ENCODE measurements at places on chromosomes 2 and 18.

- no peak for DNase-seq
Measured at GRCh38 chr2:183079139-183079775, 710 bp downstream of the DUSP19 start.

DNA sequence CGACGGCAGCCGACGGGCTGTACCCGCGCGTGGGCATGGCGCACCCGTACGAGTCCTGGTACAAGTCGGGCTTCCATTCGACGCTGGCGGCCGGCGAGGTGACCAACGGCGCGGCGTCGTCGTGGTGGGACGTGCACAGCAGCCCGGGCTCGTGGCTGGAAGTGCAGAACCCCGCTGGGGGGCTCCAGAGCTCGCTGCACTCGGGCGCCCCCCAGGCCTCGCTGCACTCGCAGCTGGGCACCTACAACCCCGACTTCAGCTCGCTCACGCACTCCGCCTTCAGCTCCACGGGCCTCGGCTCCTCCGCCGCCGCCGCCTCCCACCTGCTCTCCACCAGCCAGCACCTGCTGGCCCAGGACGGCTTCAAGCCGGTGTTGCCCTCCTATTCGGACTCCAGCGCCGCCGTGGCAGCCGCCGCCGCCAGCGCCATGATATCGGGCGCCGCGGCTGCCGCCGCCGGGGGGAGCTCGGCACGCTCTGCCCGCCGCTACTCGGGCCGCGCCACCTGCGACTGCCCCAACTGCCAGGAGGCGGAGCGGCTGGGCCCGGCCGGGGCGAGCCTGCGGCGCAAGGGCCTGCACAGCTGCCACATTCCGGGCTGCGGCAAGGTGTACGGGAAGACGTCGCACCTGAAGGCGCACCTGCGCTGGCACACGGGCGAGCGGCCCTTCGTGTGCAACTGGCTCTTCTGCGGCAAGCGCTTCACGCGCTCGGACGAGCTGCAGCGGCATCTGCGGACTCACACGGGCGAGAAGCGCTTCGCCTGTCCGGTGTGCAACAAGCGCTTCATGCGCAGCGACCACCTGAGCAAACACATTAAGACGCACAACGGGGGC, 2.0 kb downstream of the SP9 start:
- DNase-seq, result no peak

- no peak for DNase-seq
Measured at GRCh38 chr2:125562924-125563323, 1093.0 kb upstream of the GYPC start.

DNA sequence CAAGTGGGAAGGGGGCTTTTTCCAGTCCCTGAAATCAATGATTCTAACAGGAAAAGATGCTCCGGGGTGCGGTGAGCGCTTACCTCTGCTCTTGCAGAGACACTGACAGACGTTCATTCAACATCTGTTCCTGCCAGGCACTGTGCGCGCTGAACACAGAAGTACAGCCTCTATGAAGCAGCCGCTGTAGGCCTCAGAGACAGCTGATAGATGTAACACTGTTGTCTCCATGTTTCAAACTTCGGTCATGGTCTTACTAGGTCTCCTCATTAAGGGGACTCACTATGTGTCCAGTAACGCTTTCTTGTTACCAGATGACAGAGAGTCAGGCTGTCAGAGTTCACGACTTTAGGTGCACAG, 649 bp upstream of the CLIP4 start:
- DNase-seq, result no peak

GRCh38 chr2:155060896-155061295, 362.4 kb downstream of the KCNJ3 start:
- DNase-seq, result no peak

- DNase-seq, result no peak
Measured at GRCh38 chr18:2967820-2968219, 45.1 kb downstream of the LPIN2 start.

GRCh38 chr2:69097148-69097610, 84.2 kb downstream of the ANTXR1 start:
- no peak for DNase-seq

DNA sequence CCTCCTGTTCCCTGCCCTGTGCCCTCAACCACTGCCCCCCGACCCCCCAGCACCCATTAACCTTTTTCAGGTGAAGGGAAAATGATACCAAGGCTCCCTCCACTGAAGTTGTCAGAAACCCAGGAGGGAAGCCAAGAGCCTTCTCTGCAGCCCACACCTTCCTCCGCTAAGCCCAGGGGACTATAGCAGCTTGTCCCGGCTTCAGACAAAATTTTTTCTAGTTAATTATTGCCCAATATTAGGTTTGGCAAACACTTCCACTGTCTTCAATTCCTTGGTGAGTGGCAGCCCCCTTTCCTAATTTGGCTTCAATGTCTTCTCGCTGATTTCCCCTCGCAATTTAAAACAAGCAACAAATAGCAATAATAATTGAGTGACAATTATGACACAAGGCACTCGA, 23.9 kb downstream of the RFX8 start:
- DNase-seq, result no peak

- no peak for DNase-seq
Measured at GRCh38 chr18:41593171-41593675, 361.8 kb upstream of the PIK3C3 start.

DNA sequence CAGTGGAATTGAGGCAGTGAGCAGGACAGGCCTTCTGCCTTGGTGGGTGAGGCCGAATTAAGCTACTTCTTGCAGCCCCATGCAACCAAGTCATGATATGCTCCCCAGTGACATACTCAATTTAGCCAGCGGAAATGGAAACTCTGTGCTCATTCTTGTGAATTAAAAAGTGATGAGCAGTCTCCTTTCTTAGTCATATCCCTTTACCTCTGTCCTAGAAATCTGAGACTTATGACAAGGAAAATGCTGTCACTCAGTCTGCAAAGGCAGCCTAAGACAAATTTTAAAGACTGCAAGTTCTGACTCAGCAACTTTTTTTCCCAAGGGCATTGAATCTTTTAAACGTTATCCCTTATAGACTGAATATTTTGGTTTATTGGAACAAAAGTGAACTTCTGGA, 218.2 kb downstream of the SH3BP4 start:
- DNase-seq, result peak; percentile 43

DNA sequence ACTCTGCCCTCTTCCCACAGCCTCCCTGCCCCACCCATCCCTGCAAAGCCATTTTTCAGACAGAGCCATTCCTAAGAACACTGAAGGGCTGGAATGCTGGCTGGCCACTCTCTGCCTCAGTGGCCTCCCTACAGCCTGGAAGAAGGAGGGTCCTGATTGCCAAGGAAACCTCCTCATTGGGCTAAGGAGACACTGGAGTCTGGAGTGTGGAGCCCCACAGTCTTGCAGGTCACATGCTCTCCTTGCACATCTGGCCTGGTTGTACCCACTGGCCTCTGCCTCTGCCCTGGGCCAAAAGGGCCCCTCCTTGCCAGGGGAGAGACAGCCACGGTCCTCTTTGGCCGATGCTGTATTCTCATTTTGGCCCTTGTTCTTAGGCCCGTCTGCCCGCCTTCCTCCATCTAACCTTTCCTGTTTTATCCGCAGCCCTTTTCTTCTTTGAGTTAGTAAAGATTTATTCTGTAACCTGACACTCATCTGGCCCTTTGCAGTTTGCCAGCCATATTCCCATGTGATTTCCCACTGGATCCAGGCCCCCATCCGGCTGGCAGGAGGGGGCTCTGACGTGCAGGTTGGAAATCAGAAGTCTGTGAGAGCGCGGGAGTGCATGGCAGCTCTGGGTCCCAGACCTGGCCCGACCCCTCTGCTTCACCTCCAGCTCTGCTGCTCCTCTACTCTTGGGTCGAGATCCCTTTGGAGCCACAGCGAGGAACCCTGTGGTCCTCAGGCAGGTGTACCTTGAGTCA, 11.0 kb upstream of the CATIP start:
- DNase-seq, result no peak

DNA sequence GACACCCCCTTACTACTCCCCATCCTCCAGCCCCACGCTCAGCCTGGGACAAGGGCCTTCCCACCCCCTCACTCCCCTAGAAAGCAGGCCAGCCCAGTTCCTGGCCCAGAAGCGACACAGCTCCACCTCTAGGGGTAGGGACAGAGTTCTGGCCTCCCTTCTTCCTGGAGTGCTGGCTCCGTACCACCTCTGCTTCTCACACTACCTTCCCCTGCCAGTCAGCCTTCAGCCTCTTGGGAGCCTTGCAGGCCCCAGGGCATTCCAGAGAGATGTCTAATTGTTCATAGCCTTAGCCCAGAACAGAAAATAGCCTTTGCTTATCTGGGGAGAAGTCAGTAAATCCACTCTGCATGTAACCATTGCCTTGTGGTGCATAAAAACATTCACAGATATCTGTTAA, 13.1 kb upstream of the CATIP start:
- DNase-seq, result peak; percentile 20

Data from fibroblast of skin of left quadriceps (primary cell).